ENCODE measurements at places on chromosomes 3 and 15.

DNA sequence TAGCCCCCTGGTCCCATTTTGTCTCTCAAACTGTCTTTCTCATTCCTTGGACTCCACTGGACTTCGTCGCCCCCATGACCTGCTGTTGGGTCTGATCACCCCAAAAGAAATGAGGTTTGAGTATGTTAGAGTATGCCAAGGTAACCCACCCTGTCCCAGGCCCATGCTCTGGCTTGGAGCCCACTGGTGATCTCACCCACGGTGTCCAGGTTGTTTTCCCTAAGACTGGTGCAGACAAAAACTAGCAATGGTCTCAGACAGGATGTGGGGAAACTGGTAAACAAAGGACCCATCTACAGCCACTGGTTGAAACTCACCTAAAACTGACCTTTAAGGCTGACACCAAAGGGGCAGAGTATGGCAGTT, 38.9 kb downstream of the EFCAB12 start:
- DNase-seq = no peak

DNA sequence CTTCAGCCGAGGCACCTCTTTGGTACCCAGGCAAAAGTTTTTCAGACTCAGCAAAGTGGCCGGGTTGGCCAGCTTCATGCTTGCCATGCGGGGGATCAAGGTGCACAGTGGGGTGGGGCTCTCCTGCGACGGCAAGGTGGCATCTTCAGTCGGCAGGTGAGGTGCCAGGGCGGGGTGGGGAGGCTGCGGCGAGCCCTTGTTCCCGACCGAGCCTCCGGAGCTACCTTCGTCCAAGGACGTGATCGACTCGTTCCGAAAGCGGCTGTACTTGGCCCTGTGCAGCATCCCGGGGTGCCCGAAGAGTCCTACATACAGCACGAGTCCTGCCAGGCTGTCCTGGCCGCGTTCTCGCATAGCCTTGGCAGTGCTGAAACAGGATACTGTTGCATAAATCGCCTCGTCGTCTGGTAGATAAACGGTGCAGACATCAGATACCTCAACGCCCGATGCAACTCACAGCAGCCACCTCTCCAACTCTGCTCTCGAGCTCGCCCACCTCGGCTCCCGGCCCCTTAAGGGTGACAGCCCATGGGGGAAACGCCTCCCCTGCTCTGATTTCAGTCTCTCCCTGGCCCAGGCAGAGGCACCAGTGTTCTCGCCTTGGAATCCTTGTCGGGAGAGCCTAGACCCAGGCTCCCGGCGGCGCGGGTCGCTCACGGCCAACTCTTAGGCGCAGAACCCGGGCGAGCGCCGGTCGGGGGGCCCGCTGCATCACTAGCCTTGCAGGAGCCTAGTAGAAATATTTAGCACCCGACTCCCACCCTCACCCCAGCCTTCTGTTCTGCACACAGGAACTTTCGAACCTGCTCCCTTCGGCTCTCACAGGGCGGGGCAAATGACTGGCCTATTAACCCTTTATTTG, 826 bp downstream of the SHC4 start:
- no peak for DNase-seq

DNA sequence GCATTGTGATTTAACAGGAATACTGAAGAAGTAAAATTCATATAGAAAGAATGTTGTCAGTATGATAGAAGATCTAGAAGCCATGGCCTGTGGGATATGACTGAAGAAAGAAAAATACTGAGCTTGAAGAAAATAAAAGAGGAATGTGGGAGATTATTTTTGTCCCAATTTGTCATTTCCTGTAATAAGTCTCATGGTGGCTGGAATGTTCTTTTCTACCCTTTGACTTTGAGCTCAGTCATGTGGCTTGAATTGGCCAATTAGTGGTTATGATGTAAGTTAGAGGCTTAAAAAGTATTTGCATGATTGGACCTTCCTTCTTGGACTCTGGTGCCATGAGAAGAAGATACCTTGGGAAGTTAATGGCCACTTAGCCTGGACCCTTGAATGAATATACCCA, 14.1 kb downstream of the APH1B start:
- DNase-seq = no peak

- no peak for DNase-seq
These were observed 1.9 kb upstream of the DLG1 start for GRCh38 chr3:197300361-197300760.

DNA sequence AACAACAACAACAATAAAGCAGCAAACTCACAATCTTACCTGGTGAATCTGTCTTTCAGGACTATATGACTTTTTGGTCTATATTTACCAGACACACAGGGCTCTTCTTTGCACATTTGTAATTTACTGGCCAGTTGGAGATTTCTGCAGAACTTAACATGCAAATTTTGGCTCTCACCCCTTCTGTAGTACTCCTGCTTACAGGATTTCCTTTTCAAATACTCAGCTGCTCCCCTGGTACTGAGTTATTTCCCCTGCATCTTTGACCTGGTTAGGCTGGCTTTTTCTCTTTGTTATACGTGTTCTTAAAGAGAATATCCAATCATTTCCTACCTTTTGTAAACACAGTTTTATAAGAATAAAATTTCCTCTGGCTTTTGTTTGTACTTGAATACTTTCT, 228.0 kb downstream of the MBNL1 start:
- DNase-seq = no peak

GRCh38 chr15:76866008-76866407, 39.1 kb downstream of the SCAPER start:
- no peak for DNase-seq

GRCh38 chr3:69324362-69325025, 61.4 kb downstream of the FRMD4B start:
- no peak for DNase-seq

All from bone marrow (tissue), 2 donors.